Glutamatergic neuron (in vitro differentiated cells): ENCODE measurements at places on chromosomes 3 and 15. TPM values are rescaled to one million over a fixed set of nuclear protein-coding genes. Genes with fewer than 3 reads are reported as not detected.
A peak's percentile ranks its signal among the peaks of the same experiment; 100 is the strongest.

DNA sequence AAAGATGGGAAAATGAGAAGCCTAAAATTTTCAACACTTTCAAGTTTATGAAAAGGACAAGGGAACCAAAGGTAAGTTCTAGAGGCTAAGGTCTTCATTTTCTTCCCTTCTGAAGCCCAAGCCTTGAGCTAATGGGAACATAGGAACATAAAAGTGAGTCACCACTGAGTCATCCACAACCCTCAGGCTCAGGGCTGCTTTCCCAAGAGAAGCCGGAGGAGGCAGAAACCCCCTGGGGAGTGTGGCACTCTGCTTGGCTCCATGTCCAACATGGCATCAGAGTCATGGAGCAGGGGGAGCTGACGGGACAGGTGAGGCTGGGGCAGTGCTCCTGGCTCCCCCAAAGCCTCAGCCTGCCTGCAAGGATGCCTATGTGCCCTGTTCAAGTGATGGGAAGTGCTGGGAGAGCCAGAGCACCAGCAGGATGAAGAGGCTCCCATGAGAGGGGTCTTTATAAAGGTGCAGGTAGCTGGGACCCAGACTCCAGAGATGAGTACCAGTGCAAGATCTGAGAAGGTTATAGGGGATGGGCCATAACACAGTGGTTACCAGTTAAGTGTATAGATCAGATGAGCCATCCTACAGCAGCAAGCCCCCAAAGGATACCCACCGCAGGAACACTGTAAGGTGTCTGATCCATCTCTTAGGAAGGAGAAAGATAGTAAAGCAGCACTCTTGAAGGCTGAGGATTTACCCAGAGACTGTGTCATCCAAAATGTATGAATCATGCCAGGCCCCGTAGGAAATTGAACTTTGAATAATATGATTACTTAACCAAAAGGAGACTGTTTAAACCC, 31.8 kb upstream of the RYR3 start:
- DNase-seq: no peak
- H3K4me3 ChIP-seq: no peak overlapping the region
- no peak overlapping the region for H3K27ac ChIP-seq

DNA sequence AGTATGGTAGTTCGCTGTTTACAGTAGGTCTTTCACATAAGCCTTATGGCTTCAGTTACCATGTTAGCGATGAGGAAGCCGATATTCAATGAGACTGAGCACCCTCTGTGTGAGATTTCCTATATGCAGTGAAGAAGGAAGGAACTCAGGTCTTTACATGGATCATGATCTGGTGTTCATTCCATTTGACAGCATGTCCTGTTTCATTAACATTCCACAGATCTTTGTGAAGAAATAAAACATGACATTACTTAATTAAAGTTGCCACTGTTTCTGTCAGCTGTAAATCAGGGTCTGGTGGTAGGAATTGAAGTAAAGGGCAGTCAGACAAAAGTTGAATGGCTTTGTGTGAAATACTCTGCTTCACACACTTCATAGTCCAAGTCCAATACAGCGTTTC, 768.6 kb downstream of the ZPLD1 start:
- H3K27me3 ChIP-seq: no peaks in the 10 kb centered on the region
- no peak overlapping the region for H3K4me3 ChIP-seq
- no peak overlapping the region for H3K27ac ChIP-seq
- H3K4me1 ChIP-seq: no peaks in the 10 kb centered on the region
- DNase-seq: no peak

DNA sequence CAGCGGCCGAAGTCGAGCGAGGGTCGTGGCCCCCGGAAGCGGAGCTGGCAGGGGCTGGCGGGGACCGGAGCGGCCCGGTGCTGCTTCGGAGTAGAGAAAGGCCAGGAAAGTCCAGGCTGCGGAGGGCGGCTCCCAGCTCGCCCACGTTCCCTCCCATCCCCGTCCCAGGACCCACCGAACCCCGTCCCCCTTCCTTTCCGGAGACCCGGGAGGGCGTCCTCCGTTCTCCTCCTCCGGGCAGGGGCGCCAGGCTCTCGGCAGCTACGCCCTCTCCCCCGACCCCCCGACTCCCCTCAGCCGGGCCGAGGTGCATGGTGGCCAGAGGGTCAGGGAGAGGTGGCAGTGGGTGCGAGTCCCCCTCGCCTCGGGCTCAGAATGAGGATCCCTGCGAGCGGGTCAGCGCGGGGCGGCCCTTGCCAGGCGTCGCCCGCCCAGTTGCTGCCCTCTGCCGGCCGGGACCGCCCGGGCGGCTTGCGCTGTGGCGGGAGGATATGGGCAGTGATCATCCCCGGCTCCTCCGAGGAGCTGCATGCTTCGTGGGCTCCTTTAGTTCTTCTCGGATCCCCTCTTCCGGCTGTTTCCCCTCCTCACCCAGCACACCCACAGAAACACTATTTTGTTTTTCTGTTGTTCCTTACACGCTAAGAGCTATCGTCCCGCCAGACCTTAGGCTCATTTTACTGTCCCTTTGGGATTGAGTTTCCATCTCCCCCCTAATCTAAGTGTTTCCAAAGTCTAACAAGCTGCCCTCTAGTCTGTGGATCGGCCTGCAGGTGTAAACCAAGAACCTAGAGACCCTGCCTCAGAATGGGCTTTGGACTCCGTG, 744 bp upstream of the ALDH1A2 start:
- no peaks in the 10 kb centered on the region for H3K4me1 ChIP-seq
- H3K27me3 ChIP-seq: peaks cover 14% of the 10 kb centered on the region

DNA sequence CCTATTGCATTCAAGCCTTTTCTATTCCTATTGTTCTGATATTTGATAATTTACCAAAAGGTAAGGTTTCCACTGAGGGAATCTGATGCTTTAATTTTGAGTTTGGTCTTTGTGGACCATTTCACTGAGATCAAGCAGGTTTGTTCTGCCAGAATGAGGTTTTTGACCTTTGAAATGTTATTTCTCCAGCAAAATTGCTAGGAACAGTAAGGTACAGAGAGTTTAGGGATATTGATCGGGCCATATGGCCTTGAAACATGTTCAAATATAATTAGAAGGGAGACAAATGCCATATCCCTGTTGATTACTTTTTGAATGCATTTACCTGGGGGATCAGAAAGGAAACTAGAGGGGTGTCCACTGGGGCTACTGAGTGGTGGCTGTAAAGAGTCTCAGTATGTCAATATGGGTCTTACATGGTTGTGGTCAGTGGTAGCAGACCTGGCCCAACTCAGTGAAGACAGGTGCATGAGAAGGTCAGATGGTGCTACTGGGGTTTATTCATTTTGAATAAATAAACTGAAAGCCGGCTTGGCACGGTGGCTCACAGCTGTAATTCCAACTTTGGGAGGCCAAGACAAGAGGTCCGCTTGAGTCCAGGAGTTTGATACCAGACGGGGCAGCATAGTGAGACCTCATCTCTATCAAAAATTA, 100.2 kb downstream of the SV2B start:
- peaks cover 32% of the 10 kb centered on the region for H3K4me1 ChIP-seq
- H3K27ac ChIP-seq: peak overlapping the region; percentile 57

Gene KATNBL1
- 64.7 TPM for total RNA-seq

Gene FSTL1
- total RNA-seq: 206 TPM
